Breast epithelium (tissue), 4 donors: ENCODE measurements at places on chromosomes 3 and 15.

- H3K4me3 ChIP-seq: no peak overlapping the region
- DNase-seq: no peak
- no peak overlapping the region for H3K27ac ChIP-seq
- H3K4me1 ChIP-seq: no peaks in the 10 kb centered on the region
- no peaks in the 10 kb centered on the region for H3K27me3 ChIP-seq
Observed at GRCh38 chr15:38514601-38515000, 50.0 kb downstream of the RASGRP1 start.

GRCh38 chr3:195580744-195581443 is 2.8 kb downstream of the APOD start:
- no peaks in the 10 kb centered on the region for H3K27me3 ChIP-seq
- peak overlapping the region; percentile 66 for H3K4me3 ChIP-seq
- no peaks in the 10 kb centered on the region for H3K4me1 ChIP-seq

GRCh38 chr3:126996905-126997304 is 14.0 kb downstream of the PLXNA1 start:
- H3K27ac ChIP-seq: peak overlapping the region; percentile 93
- no peak for DNase-seq
- H3K4me1 ChIP-seq: peaks cover 50% of the 10 kb centered on the region
- no peak overlapping the region for H3K4me3 ChIP-seq

GRCh38 chr3:189311521-189311920 is 139.8 kb downstream of the TPRG1 start:
- no peak overlapping the region for H3K4me3 ChIP-seq
- no peak for DNase-seq
- no peak overlapping the region for H3K27ac ChIP-seq
- H3K27me3 ChIP-seq: no peaks in the 10 kb centered on the region
- H3K36me3 ChIP-seq: no peaks in the 10 kb centered on the region
- H3K4me1 ChIP-seq: no peaks in the 10 kb centered on the region

- H3K4me1 ChIP-seq: peaks cover 7% of the 10 kb centered on the region
- H3K27me3 ChIP-seq: no peaks in the 10 kb centered on the region
- peak; percentile 51 for DNase-seq
- no peaks in the 10 kb centered on the region for H3K36me3 ChIP-seq
- peak overlapping the region; percentile 80 for H3K27ac ChIP-seq
- H3K4me3 ChIP-seq: no peak overlapping the region
Observed at GRCh38 chr15:90560229-90560776, 30.6 kb downstream of the CRTC3 start.

DNA sequence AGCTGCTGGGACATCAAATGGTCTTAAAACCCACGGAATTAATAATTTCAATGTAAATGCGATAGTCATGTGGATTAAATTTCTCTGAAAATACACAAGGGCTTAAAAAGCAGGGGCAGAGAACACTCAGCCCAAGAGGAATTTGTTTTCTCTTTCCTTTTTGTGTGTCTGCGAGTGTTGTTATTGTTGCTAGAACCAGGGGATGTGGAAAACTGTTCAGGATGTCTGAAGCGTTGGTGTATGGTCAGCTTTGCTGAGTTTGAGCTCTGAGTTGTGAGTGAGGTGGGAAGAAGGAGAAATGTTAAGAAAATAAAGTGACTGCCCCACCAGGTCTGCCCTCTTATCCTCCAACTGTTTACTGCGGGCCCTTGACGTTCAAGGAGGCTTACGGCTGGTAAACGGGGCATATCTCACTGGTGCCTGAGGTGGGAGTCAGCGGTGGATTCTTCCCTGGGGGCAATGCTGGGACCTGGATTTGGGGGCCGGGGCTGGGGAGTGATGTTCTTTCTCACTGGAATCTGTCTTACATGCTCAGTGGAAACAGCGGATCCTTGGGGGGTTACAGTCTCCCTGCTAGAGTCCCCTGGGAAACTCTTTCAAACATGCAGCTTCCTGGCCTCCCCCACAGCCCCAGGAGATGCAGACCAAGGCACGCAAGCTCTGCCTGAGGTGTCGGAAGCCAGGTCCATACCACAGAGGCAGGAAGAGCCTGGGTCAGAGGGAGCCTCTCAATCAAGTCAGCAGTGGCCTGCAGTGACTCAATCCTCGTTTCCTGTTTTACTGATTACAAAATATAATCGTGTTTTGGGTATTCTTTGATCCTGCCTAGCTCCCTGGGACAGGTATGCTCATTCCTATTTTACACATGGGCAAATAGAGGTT is 41.8 kb downstream of the ITGA11 start:
- H3K36me3 ChIP-seq: no peaks in the 10 kb centered on the region
- H3K4me3 ChIP-seq: no peak overlapping the region
- H3K27me3 ChIP-seq: no peaks in the 10 kb centered on the region
- H3K27ac ChIP-seq: peak overlapping the region; percentile 25
